ENCODE measurements at places on chromosomes 4 and X. TPM values are rescaled to one million over a fixed set of nuclear protein-coding genes. Genes with fewer than 3 reads are reported as not detected.

Gene REPS2
- 6.2 TPM for total RNA-seq

DNA sequence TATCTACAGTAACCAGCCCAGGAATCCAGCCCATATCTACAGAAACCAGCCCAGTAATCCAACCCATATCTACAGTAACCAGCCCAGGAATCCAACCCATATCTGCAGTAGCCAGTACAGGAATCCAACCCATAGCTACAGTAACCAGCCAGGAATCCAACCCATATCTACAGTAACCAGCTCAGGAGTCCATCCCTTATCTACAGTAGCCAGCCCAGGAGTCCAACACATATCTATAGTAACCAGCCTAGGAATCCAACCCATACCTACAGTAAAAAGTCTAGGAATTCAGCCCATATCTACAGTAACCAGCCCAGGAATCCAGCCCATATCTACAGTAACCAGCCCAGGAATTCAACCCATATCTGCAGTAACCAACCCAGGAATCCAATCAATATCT is 445.0 kb upstream of the BOD1L1 start:
- DNase-seq: no peak

Gene IGSF1
- 2.5 TPM for total RNA-seq

DNA sequence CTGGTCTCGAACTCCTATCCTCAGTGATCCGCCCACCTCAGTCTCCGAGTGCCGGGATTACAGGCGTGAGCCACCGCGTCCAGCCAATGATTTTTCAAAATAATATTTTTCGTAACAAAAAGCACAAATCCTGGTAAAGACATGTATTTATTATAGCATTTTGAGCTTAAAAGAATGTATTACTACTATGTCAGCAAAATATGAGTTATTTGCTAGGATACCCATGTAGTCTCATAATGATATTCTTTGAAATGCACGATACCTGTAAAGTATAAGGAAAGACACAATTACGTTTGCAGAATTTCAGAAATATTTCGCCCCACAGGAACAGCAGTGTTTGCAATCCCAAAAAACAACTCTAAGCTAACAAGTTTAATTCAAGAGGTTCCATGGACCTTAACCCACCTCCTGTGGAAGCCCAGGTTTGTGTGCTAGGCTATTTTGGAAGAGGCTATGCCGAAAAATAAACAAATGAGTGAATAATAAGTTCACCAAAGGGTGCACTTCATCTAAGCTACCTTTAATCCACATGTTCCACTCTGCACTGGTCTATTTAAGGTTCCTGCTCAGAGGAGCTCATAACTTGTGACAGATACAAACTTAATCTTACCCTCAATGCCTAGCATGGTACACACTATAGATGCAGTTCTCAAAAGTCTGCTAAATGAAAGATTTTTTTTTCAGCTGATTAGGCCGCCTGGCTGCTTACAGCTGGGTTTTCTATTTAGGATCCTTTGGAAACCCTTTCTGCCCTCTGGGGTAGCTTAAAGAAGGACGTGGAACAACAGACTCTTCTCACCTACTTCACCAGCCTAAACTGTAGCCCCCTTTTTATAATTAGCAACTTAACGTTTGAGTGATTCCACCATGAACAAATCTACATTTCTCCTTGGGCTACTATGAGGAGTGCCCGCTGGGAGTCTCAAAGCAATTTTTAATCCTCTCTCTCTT is 5.0 kb downstream of the FRYL start:
- no peak for DNase-seq

- no peak for DNase-seq
Observed at GRCh38 chr4:16206848-16207247, 19.4 kb downstream of the TAPT1 start.

- no peak for DNase-seq
Observed at GRCh38 chr4:89803915-89804314, 33.0 kb downstream of the SNCA start.

Gene PLK4
- 1.3 TPM for total RNA-seq

Gene HELT
- total RNA-seq: not detected

DNA sequence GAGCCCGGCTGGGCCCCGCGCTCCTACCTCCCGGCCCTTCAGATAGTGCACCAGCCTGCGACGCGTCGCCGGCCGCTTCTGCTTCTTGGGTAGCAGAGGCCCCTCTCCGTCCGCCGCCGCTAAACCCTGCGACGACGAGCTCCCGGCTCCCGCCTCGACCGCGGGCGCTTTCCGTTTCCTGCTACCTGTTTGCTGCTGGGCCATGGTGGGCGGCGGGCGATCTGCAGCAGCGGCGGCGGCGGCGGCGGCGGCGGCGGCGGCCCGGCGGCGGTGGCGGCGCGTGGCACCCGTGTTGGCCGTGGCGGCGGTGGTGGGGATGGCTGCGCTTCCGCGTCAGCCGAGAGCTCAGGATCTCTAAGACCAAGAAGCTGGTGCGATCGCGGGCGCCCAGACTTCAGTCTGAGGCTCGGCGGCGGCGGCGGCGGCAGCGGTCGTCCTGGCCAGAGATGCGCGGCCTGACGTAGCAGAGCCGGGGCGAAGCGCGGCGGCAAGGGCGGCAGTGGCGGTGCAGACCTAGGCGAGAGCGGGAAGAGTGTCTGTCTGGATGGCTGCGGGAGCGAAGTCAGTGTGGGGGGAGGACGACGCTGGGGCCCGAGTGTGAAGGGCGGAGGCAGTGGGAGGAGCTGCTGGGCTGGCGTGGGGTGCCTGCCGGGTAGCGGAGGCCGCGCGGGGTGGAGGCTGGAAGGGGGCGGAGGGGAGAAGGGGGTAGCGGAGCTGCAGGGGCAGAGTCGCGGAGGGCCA is at the start of gene DCAF12L2:
TSS of gene DCAF12L2 (minus strand) at position 569 of the 741 bp plus-strand sequence. CDS start at position 204, 365 bp downstream.
- DNase-seq: peak; percentile 73

Gene FRAS1
- total RNA-seq: 0.87 TPM

GRCh38 chr4:56791316-56791715 is 30.2 kb downstream of the SPINK2 start:
- DNase-seq: no peak

DNA sequence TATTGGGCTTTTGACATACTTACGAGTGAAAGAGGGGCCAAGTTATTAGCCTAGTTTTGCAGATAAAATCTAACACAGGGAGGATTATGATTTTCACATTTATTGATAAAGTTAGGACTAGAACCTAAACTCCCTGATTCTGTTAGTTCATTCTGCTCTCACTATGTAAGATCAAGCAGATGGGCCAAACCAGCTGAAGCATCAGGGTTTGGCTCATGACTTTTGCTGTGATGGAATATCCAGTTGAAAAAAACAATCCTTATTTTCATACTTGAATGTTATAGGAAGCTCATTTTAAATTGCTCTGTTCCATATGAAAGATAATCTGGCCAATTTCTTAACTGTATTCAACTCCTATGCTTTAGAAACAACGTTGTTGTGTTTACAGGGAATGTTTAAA is 21.2 kb downstream of the SPRY1 start:
- no peak for DNase-seq

DNA sequence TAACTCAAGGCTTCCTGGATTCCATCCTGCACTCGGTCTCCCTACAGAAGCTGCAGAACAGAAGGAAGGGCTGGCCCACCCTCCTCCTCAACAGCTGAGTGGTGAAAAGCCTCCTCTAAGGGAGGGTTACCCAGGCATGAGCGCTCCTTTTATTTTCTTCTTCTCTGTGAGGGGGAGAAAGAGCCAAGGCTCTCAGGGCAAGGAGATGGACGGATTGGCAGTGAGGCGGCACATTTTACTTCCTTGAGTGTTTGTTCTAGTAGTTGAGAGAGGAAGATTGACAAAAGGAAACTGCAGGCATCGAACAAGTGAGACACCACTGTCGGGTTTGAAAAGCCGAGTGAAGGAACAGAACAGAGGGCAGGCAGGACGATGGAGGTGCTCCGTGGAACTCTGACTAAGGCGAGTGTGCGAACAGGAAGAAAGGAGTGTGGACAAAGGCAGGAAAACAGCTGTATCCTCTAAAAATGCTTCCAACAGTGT is 38.4 kb upstream of the STS start:
- no peak for DNase-seq

DNA sequence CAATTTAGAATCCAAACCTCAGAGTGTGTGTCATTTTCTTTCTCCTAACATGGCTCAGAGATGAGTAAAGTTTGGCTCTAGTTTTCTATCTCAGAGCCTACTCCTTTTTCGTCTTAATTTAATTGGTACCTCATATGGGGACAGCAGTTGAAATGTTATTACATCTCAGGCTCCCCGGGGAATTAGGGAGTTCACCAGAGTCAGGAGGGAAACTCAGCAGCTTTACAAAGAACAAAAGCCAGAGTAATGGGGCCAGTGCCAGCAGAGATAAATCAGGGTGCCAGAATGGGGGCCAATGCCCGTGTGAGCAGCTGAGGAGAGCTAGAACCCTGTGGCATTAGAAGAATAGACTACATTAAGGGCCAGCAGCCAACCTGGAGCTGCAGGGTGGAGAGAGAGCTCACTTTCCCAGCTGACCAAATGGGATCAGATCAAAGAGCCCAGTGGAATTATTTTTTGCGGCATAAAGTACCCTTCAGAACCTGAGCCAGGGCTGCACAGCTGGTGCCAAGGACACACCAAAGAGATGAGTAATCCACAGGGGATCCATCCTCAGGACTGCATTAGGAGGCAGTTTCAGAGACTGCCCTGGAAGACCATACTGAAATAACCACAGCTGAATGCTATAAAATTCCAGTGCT is 207.1 kb upstream of the DKK2 start:
- no peak for DNase-seq
